Colonic mucosa (tissue), 4 donors: ENCODE measurements at places on chromosomes 1 and 21. TPM values are rescaled to one million over a fixed set of nuclear protein-coding genes. Genes with fewer than 3 reads are reported as not detected.

- DNase-seq: peak; percentile 87
These were observed 1.9 kb downstream of the DHRS3 start for GRCh38 chr1:12615865-12616708.

SLC1A7 gene
- 1.1 TPM for total RNA-seq

ST6GALNAC5 gene
- 2.1 TPM for total RNA-seq

CLIC6 gene
- 12.8 TPM for total RNA-seq

DNA sequence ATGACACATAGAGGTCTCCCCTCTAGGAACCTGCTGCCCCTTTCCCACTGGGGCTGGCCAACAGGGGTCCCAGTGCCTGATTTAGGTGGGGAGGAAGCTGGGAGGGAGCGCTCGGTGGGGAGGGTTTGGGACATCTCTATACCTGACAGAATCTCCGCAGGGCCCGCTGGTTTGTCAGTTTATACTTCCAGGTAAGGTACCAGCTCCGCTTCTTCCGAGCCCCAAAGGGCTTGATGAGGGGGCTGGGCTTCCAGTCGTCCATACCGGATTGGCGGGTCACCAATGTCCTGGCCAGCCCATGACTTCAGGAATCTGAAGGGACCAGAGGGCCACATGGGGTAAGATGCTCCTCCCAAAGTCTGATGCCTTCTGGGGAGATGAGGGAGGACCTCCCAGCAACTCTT, 672 bp downstream of the POMGNT1 start:
- DNase-seq: no peak

C1orf226 gene
- total RNA-seq: 26.9 TPM

DNA sequence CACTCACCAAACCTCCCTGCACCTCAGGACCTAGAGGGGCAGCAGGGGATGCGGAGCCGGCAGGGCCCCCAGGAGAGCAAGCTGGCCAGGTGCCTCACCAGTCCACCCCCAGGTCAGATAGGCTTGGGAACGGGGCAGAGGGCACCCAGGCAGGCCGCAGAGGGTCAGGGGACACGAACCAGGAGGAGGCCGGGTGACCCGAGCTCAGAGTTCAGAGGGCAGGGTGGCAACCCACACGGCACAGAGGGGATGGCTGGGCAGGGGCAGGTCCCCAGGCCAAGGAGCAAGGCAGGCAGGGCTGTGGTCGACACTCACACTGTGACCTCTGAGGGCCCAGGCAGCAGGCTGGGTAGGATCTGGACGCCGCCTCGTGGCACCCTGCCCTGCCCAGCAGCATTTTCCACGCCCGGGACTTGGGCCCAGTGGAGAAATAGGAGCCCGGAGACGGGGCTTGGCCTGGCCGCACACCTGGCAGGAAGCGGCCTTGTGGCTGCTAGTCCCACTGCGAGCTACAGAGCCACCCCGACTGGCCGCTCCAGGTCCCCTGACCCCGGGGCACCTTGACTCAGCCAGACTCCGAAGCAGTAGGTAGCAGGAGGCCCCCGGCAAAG, 5.3 kb downstream of the DVL1 start:
- no peak for DNase-seq

DNA sequence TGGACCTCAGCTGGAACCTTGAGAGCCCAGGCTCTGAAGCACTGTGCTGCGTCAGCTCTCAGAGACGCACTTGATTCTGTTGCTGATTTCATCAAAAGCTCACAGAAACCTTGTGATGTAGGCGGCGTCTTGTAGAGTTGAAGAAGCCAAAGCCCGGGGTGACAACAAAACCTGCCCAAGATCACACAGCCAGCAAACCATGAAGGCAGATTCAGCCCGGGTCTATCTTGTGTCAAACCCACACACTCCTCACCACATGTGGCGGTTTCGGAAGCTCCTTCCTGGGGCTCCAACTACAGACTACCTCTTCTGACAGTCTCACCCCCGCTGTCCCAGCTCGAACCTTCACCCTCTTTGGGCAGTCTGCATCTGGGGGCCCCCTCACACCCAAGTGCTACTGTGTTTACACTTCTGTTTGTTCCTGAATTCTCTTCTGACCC, 50.4 kb downstream of the TENT5C start:
- DNase-seq: peak; percentile 37
